ENCODE measurements at places on chromosomes 2 and 18.

DNA sequence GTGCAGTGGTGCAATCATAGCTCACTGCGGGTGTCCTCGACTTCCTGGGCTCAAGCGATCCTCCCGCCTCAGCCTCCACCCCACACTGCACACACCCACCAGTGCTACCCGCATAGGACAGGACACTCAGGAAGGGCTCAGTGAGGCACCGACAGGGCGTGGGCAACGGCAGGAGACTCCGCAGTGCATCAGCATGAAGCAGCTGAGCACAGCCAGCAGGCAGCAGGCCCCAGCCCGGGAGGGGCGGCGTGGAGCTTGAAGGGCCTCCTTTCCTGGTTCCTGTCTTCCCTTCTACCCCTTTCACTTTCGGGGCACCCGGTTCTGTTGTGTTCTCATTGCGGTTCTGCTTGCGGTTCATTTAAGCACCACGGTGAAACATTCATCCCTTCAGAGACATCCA lies 89.8 kb downstream of the ZNF516 start:
- no peak for DNase-seq

- DNase-seq, result no peak
Measured at GRCh38 chr18:31657823-31658669, 26.3 kb downstream of the B4GALT6 start.

DNA sequence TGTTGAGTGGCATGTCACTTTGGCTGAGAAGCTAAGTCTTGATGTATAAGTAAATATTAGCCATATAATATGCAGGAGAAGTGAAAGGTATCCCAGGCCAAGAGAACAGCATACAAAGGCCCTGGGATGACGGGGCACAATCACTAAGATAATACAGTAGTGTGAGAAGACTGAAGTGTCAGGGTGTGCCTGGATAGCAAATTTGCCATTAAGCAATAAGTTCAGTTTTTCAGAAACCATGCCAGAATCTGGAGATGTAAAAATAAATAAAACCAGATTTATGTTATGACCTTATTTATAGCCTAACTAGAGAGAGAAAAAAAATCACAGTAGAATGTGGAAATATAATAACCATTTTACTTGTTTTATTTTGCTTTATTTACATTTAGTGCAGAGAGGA lies 1858.7 kb upstream of the CELF4 start:
- no peak for DNase-seq

DNA sequence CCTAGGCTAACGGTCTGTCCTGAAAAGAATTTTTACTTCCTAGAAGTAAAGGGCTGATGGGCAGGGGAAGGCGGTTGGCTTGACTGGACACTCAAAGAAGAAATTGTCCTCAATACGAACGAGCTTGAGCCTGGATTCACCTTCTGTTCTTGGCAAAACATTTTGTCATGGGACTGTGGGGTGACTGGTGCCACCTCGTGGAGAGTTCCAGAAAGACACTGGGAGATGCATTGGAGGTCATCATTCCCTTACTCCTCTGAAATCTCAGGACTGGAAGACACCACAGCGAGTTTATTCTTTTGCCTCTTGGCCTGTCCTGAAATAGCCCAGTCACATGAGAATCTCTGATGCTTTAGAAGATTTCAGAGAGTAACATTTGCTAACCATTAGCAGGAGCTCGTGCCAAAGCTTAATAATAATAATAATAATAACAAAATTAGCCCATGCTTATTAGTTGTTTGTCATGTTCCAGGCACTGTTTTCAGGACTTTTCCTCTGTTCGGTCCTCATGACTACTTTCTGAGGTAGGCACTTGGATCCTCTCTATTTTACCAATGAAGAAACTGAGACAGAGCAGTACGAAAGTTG lies 44.5 kb downstream of the TMEM182 start:
- peak; percentile 54 for DNase-seq

DNA sequence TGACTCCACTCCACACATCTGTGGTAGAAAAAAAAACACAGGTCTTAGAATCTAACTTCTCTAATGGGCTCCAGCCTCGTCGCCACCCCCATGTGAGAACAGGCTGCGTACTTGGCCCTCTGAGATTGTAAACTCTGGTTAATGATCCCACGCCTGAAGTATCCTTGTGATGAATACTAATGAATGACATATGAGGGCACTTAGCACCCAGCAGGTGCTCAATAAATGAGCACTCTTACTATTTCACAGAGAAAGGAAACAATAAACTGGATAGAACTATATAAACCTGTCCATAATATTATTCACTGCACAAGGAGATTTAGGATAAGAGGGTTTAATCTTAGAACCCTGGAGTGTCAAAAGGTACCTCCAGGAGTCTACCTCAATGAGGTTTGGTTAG lies 310.1 kb upstream of the HNRNPA3 start:
- no peak for DNase-seq
